ENCODE measurements at places on chromosomes 2 and 18.

DNA sequence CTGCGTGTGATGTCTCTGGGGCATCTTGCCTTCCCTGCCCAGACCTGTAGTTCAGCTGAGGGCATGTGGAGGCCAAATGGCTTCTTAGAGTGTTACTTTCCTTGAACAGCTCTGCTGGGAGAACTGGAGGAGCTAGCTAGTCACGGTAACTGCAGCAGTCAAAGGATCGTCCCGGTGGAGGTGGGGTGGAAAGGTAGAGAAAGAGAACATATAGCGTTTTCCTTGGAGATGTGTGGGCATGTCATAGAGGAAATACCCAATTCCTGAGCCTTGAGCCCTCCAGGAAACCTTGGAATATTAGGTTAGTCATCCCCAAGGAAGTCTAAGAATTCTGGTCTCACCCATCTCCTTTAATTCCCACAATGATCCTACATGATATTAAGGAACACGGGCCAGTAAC lies 33.5 kb upstream of the IL37 start:
- no peak for DNase-seq

GRCh38 chr2:30981510-30981909 lies 156.7 kb downstream of the GALNT14 start:
- DNase-seq = no peak

DNA sequence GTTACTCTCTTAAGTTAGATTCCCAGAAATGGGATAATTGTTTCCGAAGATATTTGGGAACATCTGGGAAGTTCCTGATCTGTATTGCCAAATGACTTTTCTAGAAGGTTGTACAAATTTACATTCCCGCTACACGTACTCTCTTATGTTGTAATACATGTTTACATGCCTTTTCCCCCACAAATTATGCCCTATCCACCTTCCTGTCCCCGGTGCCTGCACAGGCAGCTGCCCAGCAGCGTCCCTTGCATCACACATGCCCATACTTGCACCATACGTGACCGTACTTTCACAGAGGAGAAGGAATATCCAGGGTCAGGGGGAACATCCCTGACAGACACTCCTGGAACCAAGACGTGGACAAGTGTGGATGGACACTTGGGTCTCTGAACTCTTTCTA lies 24.2 kb upstream of the KLF11 start:
- no peak for DNase-seq

- DNase-seq = no peak
These were observed 88.8 kb upstream of the ASB18 start for GRCh38 chr2:236352761-236353593.

GRCh38 chr2:95072424-95072823 lies 46.9 kb downstream of the MAL start:
- DNase-seq = no peak

GRCh38 chr2:209383212-209383611 lies 40.6 kb upstream of the MAP2 start:
- DNase-seq = no peak

DNA sequence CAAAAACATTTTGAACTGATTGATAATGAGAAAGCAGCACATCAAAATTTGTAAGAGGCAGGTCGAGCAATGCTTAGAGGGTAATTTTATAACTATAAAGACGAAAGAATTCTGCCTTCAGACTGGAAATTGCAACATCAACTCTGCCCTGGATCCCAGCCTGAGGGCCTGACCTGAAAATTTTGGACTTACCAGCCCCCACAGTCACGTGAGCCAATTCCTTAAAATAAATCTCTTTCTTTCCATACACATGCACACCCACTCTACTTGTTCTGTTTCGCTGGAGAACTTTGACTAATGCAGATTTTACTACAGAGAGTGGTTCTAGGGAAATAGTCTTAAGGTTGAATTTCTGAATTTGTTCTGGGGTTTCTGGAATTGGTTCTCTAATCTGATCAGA lies 14.6 kb upstream of the ACOXL start:
- DNase-seq = no peak

GRCh38 chr2:240069829-240070228 lies 16.5 kb upstream of the OR6B3 start:
- no peak for DNase-seq

GRCh38 chr2:84460670-84461069 lies 1.6 kb upstream of the SUCLG1 start:
- DNase-seq = no peak

DNA sequence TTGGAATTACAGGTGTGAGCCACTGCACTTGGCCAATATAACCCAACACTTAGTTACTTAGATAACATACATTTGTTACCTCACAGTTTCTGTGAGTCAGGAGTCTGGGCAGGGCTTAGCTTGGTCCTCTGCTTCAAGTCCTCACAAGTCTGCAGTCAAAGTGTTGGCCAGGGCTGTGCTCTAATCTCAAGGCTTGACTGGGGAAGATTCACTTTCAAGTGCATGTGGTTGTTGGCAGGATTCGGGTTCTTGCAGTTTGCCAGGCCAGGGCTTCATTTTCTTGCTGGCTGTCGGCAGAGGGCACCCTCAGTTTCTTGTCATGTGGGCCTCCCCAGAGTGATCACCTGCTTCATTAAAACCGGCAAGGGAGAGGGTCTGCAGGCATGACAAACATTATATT lies 103.7 kb downstream of the SLC4A3 start:
- DNase-seq = no peak

GRCh38 chr2:217363470-217363869 lies 503.6 kb upstream of the TNP1 start:
- DNase-seq = no peak

DNA sequence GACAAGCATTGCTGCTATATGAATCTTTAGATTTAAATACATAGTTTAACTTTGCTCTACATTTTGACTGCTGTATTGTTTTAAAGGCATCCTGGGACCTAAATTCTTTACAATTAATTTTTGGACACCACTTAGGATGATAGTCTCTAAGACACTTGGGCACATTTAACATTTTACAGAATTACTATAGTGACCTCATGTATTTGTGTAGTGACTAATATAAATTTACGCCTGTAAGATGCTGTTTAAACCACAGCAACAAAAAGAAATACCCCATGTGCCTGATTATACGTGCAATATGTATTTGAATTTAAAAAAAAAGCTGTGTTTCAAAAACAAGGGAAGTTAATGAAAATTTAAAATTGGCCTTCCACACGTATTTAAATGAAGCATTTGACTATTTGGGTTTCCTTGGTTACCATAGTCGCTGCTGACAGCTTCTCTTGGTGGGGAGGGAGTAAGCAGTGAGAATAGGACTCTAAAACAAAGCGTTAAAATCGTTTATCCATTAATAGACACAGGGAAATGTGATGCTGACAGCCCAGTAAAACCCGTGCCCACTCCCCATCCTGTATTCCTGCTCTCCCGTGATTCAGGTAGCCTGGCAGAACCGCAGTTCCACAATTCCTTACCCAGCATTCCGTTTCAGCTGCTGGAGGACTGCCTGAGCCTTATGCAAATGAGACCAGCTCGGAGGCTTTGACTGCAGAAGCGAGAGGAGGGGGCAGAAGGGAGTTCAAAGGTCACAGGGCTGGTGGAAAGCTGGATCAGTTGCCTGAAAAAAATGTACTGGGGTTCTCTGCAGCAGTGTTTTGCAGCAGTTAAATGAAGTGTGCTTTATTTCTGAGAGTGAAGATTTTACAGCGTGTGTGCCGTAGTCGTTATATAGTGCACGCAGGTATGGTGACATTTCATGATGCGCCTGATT lies 104.3 kb downstream of the CSRNP3 start:
- DNase-seq = no peak

GRCh38 chr2:223860809-223861738 lies 23.7 kb upstream of the AP1S3 start:
- DNase-seq = no peak

DNA sequence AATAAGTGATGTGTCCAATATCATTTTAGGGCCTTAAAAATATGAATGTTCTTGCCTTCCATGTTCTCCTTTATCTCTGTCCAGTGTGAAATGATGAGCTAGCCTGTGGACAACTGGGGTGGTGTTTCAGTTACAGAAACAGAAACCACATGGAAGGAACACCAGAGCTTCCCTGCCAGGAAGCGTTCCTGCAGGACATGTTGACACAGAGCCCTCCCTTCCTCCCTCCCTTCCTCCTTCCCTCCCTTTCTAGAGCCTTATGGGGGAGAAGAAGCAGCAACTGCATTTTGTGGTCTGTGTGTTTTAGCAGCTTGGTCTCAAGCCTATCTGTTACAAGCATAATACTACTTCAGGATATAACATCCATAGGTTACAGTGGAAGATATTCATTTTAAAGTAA lies 539.7 kb upstream of the NETO1 start:
- DNase-seq = no peak

DNA sequence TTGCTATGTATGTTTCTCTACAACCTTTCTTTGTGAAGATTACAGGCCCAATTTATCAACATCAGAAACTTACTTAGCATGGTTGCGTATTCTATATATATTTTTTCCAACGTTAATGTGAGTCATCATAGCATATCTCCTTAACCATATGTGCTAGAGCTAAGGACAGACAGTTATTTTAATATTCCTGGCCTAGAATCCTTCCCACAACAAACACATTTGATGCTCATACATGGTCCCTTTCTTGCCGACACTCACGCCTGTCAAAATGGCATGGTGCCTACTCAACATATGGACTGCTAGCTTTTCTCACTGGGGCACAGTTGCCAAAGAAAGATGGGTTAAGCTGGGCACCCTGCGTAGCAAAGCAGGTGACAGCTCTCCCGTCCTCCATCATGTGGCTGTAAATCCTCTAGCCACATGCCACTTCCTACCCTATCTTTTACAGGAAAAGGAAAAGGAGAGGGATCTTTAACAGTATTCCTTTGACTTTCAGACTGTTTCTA lies 75.2 kb upstream of the GALNT5 start:
- DNase-seq = no peak

DNA sequence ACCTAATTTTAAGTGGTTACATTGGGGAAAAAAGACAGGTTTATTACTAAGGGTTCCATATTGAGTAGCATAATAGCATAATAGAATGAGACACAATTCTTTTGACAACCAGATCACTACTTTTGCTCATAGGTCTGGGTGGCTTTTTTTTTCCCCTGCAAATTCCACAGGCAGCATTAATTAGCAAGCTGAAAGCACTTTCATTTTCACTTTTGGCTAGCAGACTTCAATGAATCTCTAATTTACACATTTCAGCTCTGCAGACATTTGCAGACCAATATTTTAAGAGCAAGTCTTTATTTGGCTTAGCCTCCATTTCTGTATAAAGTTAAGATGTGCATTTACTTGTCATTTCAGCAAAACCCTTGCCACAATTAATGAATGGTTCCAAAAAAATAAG lies 185.5 kb downstream of the NOL4 start:
- DNase-seq = no peak

DNA sequence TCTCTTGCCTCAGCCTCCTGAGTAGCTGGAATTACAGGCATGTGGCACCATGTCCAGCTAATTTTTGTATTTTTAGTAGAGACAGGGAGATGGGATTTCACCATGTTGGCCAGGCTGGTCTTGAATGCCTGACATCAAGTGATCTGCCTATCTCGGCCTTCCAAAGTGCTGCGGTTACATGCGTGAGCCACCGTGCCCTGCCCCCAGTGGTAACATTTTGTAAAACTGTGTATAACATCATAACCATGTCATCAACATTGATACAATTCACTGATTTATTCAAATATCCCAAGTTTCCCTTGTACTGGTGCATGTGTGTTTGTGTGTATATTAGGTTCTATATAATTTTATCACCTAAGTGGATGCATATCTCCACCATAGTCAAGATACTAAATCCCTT lies 70.0 kb downstream of the PDCL3 start:
- no peak for DNase-seq

- no peak for DNase-seq
These were observed 20.4 kb upstream of the PAPOLG start for GRCh38 chr2:60735496-60736250.

DNA sequence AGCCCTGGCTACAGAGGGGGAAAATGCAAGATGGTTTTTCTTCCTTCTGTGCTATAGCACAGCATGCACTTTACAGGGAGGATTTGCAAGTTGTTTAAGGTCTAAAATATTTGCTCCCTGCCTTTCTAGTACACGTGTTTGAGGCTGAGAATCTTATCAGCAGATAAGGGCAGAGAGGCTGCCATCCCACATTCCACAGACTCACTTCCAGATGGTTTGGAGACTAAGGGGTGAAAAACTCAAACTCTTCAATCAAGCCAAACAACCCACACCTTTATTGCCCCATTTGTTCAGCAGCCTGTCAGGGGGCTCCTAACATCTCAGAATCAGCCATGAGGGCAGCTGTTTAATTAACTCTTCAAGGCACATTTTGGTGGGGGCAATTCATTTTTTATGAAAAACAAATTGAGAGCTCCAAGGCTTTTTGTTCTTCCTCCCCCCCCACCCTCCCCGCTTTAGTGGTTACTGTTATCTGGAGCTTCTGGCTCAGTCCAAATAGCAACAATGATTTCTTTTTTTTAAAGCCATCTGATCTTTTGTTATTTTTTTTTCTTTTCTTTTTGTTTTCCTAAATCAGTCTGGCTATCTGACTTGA lies 242.6 kb upstream of the NT5C1B start:
- DNase-seq = no peak

GRCh38 chr18:23995180-23995579 lies 19.4 kb upstream of the TTC39C start:
- DNase-seq = no peak

- no peak for DNase-seq
These were observed 10.0 kb downstream of the GALNT5 start for GRCh38 chr2:157267476-157267875.

DNA sequence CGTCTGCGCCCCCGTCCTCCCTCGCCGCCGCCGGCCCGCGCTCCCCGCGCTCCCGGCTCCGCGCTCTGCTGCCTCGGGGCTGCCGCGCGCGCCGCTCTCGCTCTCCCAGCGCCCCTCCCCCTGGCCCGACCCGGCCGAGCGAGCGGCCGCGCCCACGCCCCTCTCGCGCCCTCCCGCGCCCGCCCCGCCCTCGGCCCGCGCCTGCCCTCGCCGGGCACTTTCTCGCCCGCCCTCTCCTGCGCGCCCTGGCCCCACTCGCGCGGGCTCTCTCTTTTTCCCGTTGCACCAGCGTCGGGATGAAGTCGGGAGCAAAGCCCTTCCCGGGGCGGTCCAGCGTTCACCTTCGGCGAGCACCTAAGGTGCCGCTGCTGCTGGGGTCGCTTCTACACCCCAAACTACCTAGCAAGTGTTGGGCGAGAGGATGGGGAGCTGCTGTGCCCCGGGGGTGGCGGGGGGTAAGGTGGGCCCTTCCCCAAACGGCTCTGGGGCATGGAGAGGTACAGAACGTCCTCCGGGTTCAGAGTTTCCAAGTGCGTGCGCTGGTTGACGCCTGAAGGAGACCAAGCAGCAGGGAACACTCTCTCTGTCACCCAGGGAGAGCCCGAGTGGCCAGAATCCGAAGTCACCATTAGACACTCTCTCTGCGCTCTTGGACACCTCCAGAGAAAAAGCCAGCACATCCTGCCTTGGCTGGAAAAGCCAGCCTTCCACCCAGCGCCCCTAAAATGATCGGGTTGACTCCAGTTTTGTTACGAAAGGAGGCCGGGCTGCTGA lies at the start of gene COLEC12:
Gene COLEC12 (minus strand): TSS at position 70 of the 774 bp plus-strand sequence. CDS start 187 bp downstream, outside the sequence.
- no peak for DNase-seq

GRCh38 chr18:60070631-60071030 lies 170.8 kb downstream of the PMAIP1 start:
- no peak for DNase-seq
